Kidney capillary endothelial cell (primary cell): ENCODE measurements at places on chromosomes 11 and 22.

DNA sequence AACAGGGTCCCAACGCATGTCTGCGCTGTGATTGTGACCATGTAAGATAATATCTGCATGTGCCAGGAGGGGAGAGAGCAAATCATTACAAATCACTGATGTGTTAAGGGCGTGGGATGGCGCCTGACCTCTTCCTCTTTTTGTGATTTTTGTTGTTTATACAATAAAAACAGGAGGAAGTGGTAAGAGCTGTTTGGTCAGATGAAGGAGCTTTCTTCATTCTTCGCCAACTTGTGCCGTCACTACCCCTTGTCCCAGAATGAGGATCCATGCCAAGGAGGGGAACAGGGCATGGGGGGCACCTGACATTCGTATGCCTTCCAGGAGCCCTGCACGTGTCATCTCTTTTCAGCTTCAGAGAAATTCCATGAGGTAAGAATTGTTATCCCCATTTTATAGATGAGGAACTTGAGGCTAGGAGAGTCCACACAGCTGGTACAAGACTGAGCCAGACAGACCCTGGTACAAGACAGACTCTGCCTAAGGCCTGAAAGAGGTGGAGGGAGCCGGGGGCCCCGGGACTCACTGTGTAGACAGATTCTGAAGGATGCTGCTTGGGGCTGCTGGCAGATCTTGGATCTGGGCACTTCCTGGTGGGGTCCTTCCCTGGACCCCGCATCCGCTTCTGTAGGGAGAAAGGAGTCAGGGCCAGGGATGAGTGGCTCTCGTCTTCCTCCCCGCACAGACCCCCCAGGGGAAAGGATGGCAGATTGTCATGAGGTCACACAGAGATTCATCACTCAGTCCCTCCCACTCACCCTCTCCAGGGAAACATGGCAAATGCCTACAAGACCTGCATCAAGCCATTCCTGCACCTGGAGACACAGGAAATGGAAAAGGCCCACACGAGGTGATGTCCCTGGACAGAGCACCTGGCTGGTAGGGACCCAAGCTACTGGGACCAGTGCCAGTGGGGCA lies 34.6 kb downstream of the NFAM1 start:
- no peak for DNase-seq

DNA sequence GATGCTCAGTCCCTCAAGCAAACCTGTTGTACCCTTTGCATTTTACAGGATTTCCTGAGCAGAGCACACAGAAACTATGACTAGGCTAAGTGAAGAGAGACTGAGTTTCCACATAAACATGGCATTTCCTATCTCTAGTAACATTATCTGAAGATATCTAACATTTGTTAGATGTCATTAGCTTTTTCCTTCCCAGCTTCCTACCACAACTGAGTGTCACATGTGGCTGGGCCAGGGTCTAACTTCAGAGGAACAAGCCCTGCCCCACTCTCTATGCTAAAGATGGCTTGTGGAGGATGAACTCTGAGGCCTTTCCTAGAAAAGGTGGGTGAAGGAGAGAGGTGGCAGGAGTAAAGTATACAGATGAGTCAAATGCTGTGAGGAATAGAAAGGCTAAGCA lies 16.5 kb downstream of the C22orf42 start:
- DNase-seq: peak; percentile 7

GRCh38 chr11:134060316-134060715 lies 8.6 kb upstream of the JAM3 start:
- DNase-seq: no peak

DNA sequence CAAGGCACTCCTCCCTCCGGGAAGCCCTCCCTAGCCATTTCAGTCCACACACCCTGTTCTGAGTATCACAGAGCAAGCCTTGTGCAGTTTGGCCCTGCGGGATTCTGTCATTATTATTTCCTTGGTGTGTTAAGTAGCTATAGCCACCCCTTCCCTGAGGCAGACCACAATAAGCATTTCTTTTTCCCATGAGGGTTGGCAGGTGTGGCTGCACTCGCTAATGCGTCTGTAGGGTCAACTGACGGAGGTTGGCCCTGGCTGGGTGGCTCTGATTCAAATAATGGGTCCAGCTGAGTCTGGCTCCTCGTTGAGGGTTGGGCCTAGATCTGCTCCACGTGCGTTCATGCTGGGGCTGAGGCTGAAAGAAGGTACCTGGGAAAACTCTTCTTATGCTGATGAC lies 5.1 kb downstream of the F2 start:
- DNase-seq: no peak

- DNase-seq: no peak
Observed at GRCh38 chr11:122723576-122723975, 68.1 kb downstream of the UBASH3B start.

- no peak for DNase-seq
Observed at GRCh38 chr22:45026511-45026910, 16.7 kb upstream of the PHF21B start.

DNA sequence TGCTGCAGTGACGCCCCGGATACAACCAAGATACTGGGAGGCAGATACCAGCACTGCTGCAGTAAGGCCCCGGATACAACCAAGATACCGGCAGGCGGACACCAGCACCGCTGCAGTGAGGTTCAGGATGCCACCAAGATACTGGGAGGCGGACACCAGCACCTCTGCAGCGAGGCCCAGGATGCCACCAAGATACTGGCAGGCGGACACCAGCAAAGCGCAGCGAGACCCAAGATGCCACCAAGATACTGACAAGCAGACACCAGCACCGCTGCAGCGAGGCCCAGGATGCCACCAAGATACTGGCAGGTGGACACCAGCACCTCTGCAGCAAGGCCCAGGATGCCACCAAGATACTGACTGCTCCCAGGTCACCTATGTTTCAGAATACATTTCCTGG lies 225.2 kb downstream of the BRD1 start:
- no peak for DNase-seq

- no peak for DNase-seq
Observed at GRCh38 chr11:61377461-61378160, 14.8 kb upstream of the TMEM216 start.

- no peak for DNase-seq
Observed at GRCh38 chr11:102886999-102887398, 12.2 kb upstream of the MMP12 start.

GRCh38 chr11:8342821-8343681 lies 79.4 kb upstream of the LMO1 start:
- no peak for DNase-seq

- peak; percentile 92 for DNase-seq
Observed at GRCh38 chr11:75347781-75348566, 3.5 kb downstream of the ARRB1 start.

- DNase-seq: no peak
Observed at GRCh38 chr11:6856871-6857270, 6.0 kb upstream of the OR10A2 start.

GRCh38 chr11:85965202-85965601 lies 103.7 kb downstream of the PICALM start:
- DNase-seq: no peak
